ENCODE measurements at places on chromosomes 13 and 19. TPM values are rescaled to one million over a fixed set of nuclear protein-coding genes. Genes with fewer than 3 reads are reported as not detected.

DNA sequence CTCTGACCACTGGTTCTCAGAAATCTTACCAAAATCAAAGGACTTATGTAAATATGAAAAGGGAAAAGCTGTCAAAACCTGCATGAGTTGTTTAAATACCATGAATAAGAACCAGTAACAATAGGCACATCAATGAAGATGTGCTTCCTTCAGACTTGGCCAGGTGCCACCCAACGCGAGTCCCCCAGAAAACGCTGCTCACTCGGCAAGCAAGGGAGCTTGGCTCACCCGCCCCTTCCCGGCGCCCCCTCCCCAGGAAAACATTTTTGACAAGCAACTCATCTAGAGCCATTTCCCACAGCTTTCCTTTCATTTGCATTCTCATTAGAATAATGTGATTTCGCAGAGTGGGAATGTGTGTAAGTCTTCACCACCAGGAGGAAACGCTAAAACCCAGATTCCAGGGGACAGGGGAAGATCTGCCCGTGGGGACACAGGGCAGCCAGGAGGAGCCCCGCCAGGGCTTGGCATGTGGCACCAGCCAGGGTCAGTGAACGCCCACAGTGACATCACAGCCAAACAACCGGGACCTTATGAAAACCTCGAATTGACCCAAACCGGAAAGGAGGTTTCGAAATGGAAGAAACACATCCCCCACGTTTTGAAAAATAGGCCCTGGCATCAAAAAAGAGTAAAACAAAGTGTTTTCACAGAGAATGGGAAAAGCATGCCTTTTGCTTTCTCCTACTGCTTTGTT is 366.2 kb upstream of the TSHZ3 start:
- peak; percentile 17 for DNase-seq

DNA sequence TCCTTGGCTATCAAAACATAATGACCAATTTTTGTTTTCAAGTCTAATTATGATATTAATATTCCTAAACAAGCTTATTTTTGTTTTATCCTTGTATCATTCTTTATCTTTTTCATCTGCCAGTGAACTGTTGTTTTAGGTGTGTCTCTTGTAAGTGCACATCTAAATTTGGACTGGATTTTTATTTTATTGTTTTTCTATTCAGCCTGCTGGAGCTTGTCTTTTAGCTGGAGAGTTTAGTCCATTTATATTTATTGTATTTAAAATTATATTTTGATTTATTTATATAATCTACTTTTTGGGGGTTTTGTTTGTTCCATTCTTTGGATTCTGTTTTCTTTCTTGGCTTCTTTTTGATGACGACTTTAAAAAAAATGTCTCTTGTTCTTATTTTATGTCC is 159.0 kb downstream of the PCCA start:
- DNase-seq: no peak

PSG1 gene
- 0.52 TPM for total RNA-seq

GRCh38 chr19:10344780-10345179 is 5.4 kb upstream of the ICAM3 start:
- DNase-seq: no peak

GRCh38 chr13:113160983-113161382 is 2.5 kb downstream of the PROZ start:
- no peak for DNase-seq

DNA sequence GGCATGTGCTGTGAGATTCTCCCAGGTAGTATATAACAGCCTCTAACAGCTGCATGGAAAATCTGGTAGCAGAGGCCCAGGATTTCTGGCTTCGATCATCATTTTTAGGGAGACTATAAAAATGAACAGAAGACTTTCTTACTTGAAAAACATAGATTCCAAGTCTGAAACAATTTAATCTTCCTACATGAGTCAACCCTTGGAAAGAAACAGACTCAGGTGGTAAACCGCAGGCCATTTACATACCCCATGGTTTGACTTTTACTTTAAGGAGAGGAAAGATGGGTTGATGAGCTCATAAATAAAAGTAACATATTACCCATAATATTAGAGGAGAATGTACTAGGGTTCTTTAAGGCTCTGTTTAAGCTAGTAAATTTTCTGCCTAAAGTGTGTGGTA is 121.6 kb downstream of the CYSLTR2 start:
- peak; percentile 95 for DNase-seq

DNA sequence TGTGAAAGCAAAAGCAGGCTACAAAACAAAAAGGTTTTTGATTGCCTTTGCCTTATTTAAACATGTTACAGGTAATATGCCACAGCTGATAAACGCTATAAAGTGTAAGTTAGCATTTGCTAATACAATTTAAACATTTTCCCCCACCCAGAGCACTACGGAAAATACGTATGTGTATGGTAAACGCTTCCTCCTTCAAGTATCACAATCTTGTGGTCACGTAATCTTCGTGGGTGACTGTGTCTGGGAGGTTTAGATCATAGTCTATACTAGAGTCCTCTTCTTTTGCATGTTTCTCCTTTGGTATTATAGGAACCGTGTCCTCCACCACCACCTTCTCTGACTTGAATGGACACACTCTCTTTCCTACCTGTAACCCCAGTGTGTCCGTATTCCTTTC is 38.1 kb upstream of the POSTN start:
- DNase-seq: no peak

KLC3 gene
- total RNA-seq: 1.2 TPM

- DNase-seq: no peak
Observed at GRCh38 chr13:76132532-76132931, 496.4 kb downstream of the LMO7 start.

GRCh38 chr13:31909864-31910551 is 121.6 kb upstream of the FRY start:
- DNase-seq: peak; percentile 23

DNA sequence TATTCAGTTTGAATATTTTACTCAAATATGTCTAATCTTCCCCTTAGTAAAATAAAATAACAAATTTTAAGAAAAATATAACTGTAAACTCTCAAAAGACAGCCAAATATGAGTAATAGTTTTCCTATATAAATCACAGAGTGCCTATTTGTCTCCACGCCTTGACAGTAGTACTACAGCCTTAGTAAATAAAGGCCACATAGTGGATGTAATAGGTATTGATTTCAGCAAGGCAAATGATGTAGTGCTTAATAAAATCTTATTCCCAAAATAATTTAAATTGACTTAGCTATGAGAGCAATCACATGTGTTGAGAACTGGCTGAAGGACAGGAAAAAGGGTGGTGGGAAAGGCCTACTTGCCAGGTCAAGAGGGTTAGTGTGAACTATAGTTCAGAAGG is 747.2 kb downstream of the OLFM4 start:
- DNase-seq: no peak

DNA sequence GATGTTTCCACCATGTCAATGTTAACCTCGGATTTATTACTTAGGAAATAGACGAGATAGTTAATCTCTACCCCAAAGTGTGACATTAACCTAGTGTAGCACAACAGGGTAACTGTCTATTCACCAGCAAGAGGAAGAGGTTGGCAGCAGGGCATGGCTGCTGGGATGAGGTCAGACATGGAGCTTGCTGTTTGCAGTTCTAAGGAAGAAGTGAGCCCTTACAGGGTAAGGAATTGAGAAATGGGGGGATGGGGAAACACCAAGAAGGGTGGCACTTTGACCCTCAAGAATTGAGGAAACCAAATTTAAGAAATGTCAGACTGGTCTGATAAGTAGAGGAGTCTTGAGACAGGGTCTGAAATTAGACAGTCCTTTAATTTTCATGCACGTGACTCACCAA is 62.4 kb downstream of the MBD3L2B start:
- DNase-seq: no peak

C5AR1 gene
- total RNA-seq: 4.6 TPM

RASL11A gene
- total RNA-seq: 2.2 TPM

- no peak for DNase-seq
Observed at GRCh38 chr13:110551284-110551683, 10.2 kb downstream of the RAB20 start.

- DNase-seq: peak; percentile 78
Observed at GRCh38 chr13:30037766-30038165, 187.3 kb upstream of the UBL3 start.

ZNF506 gene
- total RNA-seq: 12.3 TPM

DNA sequence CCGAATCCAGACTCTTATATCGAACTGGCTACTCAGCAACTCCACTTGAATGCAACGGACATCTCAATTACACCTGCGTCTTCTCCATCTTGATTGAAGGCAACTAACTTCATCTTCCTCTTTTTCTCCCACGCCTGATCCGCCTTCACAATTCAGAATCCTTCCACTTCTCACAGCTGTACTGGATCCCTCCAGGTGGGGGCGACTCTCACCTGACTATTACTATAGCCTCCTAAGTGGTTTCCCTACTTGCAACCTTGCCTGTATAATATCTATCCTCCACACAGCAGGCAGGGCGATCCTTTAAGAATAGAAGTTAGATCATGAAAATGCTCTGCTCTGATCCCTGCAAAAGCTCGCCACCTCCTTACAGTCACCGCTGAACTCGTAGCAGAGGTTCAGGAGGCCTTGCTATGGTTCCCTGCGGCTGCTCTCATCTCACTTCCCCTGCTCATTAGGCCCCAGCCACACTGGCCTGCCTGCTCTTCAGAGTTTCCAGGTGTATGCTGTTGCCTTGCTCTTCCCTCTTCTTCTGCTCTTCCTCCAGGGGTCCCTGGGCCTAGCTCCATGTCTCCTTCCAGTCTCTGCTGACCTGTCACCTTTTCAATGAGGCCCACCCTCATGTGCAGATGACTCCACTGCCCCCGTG is 31.9 kb downstream of the RFXAP start:
- DNase-seq: no peak

GRCh38 chr19:15210323-15210781 is 9.6 kb upstream of the NOTCH3 start:
- peak; percentile 35 for DNase-seq

DNA sequence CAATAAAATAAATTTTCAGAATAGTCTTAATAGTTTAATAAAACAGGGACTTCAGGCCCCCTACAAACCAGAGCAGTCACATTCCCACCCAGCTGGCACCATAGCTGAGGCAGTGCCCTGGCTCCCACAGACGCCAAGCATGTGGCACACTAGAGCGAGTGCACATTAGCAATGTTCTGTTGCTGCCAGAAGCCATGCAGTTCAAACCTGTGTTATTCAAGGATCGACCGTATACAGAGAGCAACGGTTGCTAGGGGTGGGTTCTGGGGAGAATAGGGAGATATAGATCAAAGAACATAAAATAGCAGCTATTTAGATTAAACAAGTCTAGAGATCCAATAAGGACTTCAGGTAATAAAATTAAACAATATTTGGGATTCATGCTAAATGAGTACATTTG is 419.3 kb upstream of the KLHL1 start:
- no peak for DNase-seq

ZNF780A gene
- total RNA-seq: 18.7 TPM

RFPL4AL1 gene
- not detected for total RNA-seq

GRCh38 chr13:50993934-50994333 is 84.3 kb downstream of the RNASEH2B start:
- DNase-seq: no peak

DNA sequence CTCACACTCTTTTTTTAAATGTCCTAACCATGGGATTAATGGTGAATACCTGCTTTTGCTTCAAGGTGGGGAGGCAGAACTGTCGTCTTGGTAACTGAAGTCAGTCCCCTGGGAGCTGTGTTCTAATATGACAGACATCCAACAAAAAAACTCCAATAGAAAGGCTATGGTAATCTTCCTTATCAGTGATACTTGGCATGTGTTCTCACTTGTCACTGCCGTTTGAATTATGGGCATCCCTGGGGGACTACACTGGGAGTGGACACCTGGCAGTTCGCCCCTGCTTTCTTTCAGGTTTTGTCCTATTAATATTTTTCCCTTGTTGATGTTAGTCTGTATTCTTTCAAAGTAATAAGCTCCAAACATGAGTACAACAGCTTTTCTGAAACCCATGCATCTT is 252.6 kb downstream of the SLITRK5 start:
- DNase-seq: no peak

Data from astrocyte (in vitro differentiated cells and primary cell).